ENCODE measurements at places on chromosomes 11 and 22.
A peak's percentile ranks its signal among the peaks of the same experiment; 100 is the strongest.

GRCh38 chr11:13091804-13092203 is 82.7 kb downstream of the RASSF10 start:
- DNase-seq = no peak

- DNase-seq = no peak
Measured at GRCh38 chr11:65278356-65278755, 16.6 kb downstream of the POLA2 start.

- DNase-seq = no peak
Measured at GRCh38 chr11:106249617-106250239, 172.3 kb downstream of the AASDHPPT start.

GRCh38 chr22:48837341-48837935 is 990.2 kb downstream of the BRD1 start:
- DNase-seq = no peak

DNA sequence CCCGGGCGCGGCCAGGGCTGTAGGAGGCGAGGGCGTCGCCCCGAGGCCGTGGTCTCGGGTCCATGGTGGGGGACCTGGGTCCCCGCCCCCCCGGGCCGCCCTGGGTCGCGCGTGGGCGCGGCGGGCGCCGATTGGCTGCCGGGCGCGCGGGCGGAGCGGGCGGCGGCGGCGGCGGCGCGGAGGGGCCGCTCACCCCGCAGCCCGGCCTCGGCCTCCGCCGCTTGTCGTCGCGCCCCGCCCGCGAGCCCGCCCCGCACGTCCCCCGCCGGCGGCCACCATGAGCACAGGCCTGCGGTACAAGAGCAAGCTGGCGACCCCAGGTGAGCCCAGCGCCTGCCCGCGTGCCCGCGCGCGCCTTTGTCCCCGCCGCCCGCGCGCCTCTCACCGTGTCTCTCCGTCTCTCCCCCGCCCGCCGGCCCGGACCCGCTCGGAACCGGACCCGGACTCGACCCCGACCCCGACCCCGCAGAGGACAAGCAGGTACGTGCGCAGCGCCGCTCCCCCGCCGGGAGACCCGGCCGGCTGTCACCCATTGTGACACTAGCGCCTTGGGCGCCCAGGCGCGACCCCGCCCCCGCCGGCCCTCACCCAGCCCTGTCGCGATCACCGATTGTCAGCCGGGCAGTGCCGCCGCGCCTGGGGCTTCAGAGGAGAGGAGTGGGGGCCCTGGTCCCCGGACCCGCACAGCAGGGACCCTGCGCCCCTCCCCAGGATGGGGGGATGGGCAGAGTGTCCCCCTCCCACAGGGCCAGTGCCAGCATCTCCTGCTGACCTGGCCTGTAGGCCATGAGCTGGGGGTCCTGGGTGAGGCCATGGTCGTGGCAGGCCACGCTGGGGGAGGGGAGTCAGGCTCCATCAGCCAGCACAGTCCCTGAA is at the start of gene SEPTIN5:
SEPTIN5 (plus strand) TSS at position 192 of the 876 bp plus-strand sequence; CDS start at position 278, 86 bp downstream.
- peak; percentile 14 for DNase-seq

- no peak for DNase-seq
Measured at GRCh38 chr22:21455334-21456089, 11.7 kb upstream of the TMEM191C start.

DNA sequence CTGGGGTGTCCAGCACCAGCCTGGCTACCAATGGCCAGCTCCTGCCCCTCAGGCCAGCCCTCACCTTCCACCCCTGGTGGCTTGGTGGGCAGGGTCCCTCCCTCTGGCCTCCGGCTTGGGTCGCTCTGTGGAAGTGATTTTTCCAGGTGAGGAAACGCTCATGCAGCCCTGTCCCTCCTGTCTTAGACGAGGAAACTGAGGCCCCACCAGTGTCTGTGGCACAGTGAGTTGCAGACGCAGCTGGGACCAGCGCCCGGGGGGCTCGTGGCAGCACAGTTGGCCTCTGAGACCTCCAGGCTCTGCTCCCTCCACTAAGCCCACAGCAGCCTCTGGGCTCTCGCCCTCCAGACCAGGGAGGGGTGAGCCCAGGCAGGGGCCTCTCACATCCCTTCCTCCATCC is 6.2 kb downstream of the B3GAT1 start:
- no peak for DNase-seq

DNA sequence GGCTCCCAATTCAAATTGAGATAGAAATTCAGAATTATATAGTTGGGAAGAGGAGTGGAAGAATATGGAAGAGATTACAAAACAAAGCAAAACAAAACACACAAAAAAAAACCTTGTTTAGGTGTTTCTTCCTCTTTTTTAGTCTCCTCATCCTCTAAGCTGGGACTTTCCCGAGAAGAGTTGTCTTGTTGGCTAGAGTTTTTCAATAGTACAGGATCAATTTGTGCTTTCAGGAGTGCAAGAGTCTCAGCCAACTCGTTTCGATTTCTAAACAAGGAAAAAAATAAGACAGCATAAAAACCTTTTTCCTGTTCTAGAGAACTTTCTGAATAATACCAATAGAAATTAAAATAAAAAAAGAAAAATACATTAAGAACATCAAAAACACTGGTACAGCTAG is 87.8 kb upstream of the CLNS1A start:
- no peak for DNase-seq

DNA sequence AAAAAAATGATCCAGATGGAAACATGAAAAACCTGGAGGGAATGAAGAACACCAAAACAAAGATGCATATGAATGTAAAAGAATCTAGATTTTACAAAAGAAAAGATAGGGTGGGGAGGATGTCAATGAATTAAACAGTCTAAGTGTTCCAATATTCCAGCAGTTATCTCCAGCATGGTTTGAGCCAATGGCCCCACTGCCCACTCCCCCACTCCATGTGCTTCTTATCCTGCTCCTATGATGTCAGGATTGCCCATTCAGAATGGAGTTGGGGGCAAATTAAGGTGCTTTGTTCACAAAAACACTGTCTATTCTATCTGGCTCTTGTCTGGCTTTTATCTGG is 1.2 kb upstream of the OR52K1 start:
- DNase-seq = no peak

DNA sequence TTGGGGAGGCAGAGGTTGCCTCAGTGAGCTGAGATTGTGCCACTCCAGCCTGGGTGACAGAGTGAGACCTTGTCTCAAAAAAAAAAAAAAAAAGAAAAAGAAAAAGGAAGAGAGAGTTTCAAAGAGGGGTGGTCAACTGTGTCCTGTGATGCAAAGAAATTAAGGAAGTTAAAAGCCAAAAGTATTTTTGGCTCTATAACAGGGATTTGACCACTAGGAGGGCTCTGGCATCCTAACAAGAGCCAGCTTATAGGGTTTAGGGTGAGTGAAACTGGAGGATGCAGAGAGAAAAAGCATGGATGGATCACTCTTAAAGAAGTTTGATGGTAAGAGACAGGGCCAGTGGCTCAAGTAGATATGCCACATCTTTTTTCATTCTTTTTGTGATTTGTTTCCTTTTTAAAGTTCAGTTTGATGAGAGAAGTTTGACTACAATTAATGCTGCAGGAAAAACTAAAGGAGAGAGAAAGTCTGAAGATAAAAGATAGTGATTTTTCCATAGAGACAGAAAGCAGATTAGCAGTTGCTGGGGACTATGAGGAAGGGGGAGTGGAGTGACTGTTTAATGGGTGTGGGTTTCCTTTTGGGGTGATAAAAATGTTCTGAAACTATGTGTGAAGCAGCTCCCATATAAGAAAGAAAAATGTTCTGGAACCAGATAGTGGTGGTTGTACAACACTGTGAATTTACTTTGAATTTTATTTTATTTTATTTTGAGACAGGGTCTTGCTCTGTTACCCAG is 11.1 kb upstream of the MICAL2 start:
- DNase-seq = no peak

DNA sequence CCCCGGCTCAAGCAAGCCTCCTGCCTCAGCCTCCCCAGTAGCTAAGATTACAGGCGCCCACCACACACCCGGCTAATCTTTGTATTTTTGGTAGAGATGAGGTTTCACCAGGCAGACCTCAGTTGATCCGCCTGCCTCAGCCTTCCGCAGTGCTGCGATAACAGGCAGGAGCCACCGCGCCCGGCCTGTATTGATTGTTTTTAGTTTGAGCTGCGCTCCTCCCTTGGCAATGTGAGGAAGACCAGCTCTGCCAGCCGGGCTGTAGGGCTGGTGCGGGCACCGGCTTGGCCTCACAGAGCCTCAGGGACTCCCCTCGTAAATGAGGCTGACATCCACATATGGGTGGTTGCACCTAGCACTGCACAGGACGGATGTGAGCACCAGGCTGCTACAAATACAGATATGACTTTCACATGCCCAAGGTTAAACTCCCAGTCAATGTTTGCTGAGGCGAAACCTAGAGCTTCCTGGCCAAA is 7.5 kb upstream of the SLC2A11 start:
- DNase-seq = no peak

GRCh38 chr11:46597609-46598219 is 3.9 kb upstream of the AMBRA1 start:
- no peak for DNase-seq

DNA sequence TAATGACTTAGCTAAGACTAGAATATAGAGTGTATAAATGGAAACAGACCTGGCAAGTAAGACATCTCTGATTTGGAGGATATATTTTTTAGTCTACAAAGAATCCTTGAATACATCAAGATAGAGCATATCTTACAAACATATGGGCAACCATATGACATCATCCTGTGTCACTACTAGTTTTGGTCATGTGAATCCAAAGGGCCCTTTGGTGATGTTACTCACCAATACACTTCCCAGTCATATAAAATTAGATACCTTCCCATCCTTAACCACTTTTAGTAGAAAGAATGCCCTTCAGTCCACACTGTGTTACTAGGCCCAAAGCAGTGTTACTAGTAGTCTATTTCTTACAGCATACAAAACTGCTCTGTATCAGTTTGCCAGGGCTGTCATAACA is 31.6 kb downstream of the GRIA4 start:
- no peak for DNase-seq

GRCh38 chr11:8709777-8710176 is 27.2 kb downstream of the RPL27A start:
- DNase-seq = no peak

GRCh38 chr11:2258501-2259465 is 11.6 kb downstream of the ASCL2 start:
- DNase-seq = no peak

- DNase-seq = no peak
Measured at GRCh38 chr22:17155941-17156340, 3.1 kb downstream of the HDHD5 start.

DNA sequence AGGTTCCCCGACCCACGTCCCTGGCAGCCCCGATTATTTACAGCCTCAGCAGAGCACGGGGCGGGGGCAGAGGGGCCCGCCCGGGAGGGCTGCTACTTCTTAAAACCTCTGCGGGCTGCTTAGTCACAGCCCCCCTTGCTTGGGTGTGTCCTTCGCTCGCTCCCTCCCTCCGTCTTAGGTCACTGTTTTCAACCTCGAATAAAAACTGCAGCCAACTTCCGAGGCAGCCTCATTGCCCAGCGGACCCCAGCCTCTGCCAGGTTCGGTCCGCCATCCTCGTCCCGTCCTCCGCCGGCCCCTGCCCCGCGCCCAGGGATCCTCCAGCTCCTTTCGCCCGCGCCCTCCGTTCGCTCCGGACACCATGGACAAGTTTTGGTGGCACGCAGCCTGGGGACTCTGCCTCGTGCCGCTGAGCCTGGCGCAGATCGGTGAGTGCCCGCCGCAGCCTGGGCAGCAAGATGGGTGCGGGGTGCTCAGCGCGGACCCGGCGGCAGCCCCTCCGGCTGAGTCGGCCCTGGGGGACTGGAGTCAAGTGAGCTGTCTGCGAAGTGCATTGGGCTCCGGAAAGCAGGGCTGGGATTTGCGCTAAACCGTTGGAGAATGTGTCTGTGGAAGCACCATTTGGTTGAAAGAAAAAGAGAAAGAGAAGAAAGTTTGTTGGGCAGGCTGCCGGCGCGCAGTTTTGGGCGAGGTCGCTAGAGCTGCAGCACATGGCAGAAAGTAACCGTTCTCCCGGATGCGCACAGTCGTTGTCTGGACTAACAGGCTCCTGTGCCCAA is at the start of gene CD44:
CD44 (plus strand) TSS at position 229 of the 779 bp plus-strand sequence; CDS start at position 362, 133 bp downstream.
- DNase-seq = no peak

DNA sequence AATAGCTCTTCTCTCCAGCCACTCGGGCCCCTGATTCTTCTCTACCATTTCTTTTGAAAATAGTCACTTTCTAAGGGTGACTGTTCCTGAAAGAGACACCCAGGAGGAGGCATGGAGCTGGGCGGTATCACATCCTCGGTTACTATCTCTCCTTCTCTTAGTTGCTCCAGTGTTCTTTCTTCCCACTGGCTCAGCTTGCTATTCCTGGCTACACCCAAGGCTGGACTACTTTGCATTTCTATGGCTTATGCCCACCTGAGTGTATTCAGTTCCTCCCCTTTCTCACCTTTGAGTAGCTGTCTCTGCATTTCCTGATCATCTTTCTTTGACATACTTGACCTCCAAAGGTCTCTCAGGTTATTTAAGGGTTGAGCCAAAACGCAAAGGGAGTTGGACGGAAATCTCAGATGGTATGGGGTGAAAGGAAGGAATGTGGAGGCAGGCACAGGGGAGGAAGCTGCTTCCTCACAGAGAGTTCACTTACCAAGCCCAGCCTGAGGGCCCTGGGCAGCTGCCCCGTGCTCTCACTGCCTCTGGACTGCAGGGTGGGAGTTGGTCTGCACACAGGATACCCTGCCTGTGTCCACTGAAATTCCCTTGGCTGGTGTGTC is 155.7 kb downstream of the SNX19 start:
- no peak for DNase-seq

GRCh38 chr22:43955883-43956782 is 891 bp downstream of the SAMM50 start:
- DNase-seq = no peak

GRCh38 chr22:38843201-38843656 is 599 bp downstream of the NPTXR start:
- DNase-seq = peak; percentile 74

GRCh38 chr22:36379593-36380361 is 8.0 kb downstream of the MYH9 start:
- no peak for DNase-seq

DNA sequence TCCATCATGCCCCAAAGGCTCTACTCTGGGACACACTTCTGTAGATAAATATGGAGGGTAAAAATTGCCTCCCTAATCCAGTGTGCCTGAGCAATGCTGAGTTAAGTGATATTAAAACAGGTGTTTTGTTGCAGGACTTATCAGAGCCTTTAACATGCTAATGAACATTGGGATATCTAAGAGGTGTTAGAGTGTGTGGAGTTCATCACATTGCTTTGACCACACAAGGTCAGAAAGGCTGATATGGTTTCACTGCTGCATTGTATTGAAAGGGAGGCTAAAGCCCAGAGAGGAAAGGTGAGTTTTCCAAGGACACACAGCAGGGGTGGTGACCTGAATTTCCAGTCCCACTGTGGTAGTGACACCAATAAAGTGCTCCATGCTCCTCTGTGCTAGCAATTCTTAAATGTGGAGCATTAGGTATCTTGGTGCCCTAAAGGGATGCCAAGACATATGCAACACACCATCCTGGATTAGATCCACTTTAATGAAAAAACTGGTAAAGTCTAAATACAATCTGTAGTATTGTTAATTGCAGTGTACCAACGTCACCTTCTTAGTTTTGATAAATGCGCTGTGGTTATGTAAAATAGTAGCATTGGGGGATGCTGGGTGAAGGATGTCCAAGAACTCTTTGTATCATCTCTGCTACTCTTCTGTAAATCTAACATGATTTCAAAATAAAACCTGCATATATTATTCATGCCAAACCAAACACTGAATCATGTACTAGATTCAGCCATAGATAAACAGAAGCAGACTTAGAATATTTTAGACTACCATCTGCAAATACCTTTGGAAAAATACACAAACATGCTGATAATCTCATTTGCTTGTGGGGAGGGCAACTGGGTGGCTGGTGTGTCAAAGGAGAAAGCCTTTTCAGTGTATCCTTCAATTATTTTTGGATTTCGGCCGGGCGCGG is 45.8 kb downstream of the MIAT start:
- DNase-seq = no peak
